ENCODE measurements at places on chromosomes 12 and 14. TPM values are rescaled to one million over a fixed set of nuclear protein-coding genes. Genes with fewer than 3 reads are reported as not detected.

Gene FGF23
- total RNA-seq, result not detected

Gene GPR132
- not detected for total RNA-seq

Gene ADCY4
- 37.2 TPM for total RNA-seq

Gene BEGAIN
- total RNA-seq, result not detected

Gene PROX2
- not detected for total RNA-seq

Gene EPYC
- total RNA-seq, result not detected

Gene ENTPD5
- total RNA-seq, result 5.7 TPM

Gene TEAD4
- 25.7 TPM for total RNA-seq

Gene PLA2G1B
- not detected for total RNA-seq

Gene TAS2R43
- total RNA-seq, result 1.5 TPM

Gene ALX1
- total RNA-seq, result 0.09 TPM

Gene RHOJ
- 112 TPM for total RNA-seq

Gene RD3L
- not detected for total RNA-seq

Gene LIMA1
- 50.3 TPM for total RNA-seq

Gene ZNF641
- total RNA-seq, result 4.7 TPM

Gene PTPRO
- total RNA-seq, result not detected

Gene GPX2
- total RNA-seq, result 0.09 TPM

Gene AICDA
- total RNA-seq, result not detected

Gene MDGA2
- total RNA-seq, result not detected

Gene PTGER2
- total RNA-seq, result not detected

Gene GSC
- 0.09 TPM for total RNA-seq

Gene CIDEB
- 1.4 TPM for total RNA-seq

Gene CDCA4
- 29.9 TPM for total RNA-seq

Gene LRFN5
- total RNA-seq, result under 0.01 TPM

Gene CCDC59
- 53.8 TPM for total RNA-seq

Gene NANOG
- total RNA-seq, result not detected

Gene ITGA7
- total RNA-seq, result 0.09 TPM

Gene LTBP2
- 214 TPM for total RNA-seq

Gene CMKLR1
- 0.28 TPM for total RNA-seq

Gene COCH
- total RNA-seq, result 0.09 TPM

Gene ADAM20
- 1.2 TPM for total RNA-seq

Gene ANP32D
- total RNA-seq, result not detected

Gene PXN
- total RNA-seq, result 50.7 TPM

Gene PYGL
- total RNA-seq, result 63.3 TPM

Gene ESR2
- total RNA-seq, result 0.47 TPM

Gene NYNRIN
- 8.0 TPM for total RNA-seq

Gene SOCS2
- total RNA-seq, result 3.5 TPM

Gene YEATS4
- 14.1 TPM for total RNA-seq

All from endothelial cell of coronary artery (primary cell).